CD4-positive, alpha-beta T cell (primary cell): ENCODE measurements at places on chromosomes 13 and 19. TPM values are rescaled to one million over a fixed set of nuclear protein-coding genes. Genes with fewer than 3 reads are reported as not detected.

The LRFN3 gene
- 4.5 TPM for total RNA-seq

The CERS1 gene
- total RNA-seq: not detected

The FGF9 gene
- 3.4 TPM for total RNA-seq

The SRRM5 gene
- 0.25 TPM for total RNA-seq

The PLK5 gene
- not detected for total RNA-seq

The RPS16 gene
- total RNA-seq: 4,625 TPM

The FBXO17 gene
- not detected for total RNA-seq

The C19orf38 gene
- total RNA-seq: 1.8 TPM

The GAPDHS gene
- not detected for total RNA-seq
